ENCODE measurements at places on chromosomes 3 and 15. TPM values are rescaled to one million over a fixed set of nuclear protein-coding genes. Genes with fewer than 3 reads are reported as not detected.

GRCh38 chr3:53161820-53162671 lies 1.0 kb downstream of the PRKCD start:
- peak; percentile 29 for DNase-seq
- peaks cover 43% of the 10 kb centered on the region for H3K4me1 ChIP-seq
- H3K36me3 ChIP-seq, result no peaks in the 10 kb centered on the region
- peak overlapping the region; percentile 80 for H3K4me3 ChIP-seq
- peaks cover 11% of the 10 kb centered on the region for H3K27me3 ChIP-seq

Gene UROC1
- total RNA-seq, result not detected

DNA sequence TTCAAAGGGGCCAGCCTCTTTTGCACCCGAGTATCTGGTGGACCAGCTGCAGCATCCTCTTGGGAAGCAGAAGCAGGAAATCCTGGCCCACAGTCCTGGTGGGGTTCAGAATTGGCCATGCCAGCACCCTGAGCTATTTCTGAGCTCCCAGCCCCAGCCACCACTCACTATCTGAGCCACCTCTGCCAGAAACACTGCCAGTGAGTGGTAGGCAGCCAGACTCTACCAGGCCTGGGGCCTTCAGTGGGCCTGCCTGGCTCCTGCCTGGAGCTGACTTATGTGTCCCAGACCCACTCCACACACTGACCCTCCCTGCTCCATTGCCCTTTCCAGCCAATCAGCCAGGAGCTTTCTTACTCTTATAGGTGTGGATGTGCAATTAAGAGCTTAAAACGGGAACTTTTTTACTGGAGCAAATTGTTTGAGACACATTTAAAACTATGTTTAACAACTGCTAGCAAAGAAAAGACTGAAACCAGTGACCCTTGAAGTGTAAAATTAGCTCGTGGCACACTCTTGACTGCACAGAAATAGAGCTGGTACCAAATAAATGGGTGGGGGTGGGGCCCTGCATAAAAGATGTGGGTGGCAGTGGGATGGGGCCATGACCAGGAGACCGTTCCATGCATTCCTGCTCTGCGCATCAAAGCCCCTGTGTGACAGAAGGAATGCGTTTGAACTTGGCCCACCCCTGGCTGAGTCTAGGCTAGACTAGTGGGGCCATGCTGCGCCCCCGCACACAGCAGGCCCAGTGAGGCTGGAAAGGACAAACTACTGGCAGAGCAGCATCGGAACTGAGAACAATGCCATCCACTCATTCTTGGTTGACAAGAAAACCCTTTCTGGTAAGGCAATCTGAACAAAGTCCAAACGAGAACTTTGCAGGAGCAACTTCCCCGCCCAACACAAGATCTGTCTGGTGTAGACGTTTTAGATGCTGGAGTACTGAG lies 48.0 kb downstream of the CTNNB1 start:
- H3K27ac ChIP-seq, result no peak overlapping the region
- H3K27me3 ChIP-seq, result peaks cover 5% of the 10 kb centered on the region
- no peak overlapping the region for H3K4me3 ChIP-seq
- DNase-seq, result no peak

Gene GOLGA8M
- 0.48 TPM for total RNA-seq

All from HFFc6 (cell line).